ENCODE measurements at places on chromosomes 4 and X.
A peak's percentile ranks its signal among the peaks of the same experiment; 100 is the strongest.

DNA sequence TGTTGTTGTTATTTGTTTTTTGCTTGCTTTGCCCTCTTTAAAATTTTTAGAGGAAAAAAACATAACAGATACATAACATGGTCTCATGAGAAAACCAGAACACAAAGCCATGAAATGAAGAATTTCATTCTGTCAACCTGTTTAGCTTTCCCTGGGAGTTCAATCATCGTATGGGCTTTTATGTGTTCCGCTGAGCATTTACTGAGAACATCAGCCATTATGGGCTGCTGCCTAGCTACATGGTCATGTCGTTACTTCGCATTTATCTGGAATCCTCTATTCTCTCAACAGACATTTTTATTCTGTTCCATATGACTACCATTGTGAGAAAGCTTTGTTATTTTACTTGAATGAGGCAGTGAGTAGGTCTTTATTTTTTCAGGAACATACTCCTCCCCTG, 51.4 kb downstream of the NDST3 start:
- DNase-seq: no peak

DNA sequence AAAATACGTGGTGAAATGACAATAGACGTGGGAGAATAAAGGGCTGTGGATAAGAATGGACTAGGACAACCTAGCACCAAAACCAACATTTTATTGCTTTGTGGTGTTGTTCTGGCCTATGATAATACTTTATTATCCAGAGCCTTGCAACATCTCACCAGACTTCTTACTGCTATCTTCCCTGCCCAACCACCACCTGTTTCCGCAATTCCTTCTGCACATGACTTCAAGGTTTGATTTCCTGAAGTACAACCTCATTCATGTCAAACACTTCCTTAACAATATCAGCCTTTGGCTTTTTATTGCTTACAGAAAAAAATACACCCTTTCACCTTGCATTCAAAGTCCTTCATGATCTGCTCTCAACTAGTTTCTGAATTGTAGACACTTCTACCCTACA, 84.8 kb downstream of the RTL3 start:
- DNase-seq: no peak

DNA sequence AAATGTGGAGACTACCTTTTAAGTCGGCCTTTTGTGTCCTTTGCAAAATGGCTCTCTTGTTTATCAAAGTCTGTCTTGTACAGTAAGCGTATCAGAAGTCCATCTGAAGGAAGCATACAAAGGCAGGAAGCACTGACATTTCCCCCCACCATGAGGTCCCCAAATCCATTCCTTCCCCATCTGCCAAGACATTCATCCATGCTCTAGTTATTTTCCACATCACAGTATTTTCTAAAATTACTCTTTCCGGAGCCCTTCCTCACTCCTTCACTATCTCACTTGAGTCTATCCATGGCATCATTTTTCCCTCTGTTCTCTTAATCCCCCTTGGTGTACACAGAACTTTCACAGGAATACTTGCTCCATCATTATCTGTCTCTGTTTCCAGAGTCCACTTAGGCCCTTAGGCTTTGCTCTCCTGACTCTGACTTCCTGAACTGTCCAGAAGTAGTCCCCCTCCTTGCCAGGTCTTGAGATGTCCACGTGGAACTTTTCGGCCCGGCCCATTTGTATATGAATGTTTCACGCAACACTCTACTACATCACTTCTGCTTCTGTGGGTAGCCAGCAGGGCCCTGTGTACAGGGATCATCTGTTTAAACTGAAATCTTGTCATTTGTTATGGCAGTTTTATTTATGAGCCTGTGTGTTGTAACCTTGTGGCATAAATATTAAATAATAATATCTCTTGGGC, 2.1 kb downstream of the SEL1L3 start:
- DNase-seq: no peak

DNA sequence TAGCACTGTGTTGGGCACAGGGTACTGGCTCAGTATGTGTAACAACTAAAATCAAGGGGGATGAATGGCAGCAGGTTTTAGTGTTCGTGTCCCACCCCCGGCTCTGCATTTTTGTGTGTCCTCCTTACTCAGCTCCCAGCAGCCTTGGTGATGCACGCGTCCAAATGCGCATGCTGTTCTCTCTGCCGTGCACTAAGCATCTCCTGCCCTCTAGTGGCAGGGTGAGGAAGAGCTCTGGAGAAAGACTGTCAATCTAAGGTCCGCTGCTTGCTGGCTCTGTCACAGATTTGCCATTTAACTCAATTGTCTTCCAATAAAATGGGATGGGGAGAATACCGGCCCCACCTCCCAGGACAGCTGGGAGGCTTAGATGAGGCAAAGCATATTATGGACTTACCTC, 61.4 kb downstream of the WFS1 start:
- DNase-seq: peak; percentile 16

DNA sequence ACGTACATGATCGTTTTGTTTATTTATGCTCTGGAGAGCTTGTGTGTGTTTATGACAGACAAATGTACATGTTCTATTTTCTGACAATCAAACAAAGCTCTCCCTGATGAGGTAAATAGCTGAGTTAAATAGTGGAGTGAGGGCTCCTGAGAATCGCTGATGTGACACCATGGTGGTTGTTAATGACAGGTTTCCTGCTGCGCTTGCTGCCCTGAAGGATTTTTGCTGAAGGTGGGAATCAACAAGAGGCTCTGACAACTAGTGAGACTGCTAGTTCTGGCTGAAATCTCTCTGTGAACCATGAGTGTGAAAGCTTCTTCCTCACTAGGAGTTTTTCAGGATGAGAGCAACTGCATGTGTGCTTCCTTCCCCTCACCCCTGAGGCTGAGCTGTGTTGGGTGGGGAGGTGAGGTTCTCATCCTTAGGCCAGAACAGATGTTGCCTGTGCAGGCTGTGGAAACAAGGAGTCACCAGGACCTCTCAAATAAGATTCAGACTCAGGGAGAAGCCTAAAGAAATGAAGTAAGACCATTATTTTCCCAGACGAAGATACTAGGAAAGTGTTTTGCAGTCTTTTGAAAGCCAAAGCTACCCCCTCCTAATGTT, 173.4 kb upstream of the JADE1 start:
- no peak for DNase-seq

DNA sequence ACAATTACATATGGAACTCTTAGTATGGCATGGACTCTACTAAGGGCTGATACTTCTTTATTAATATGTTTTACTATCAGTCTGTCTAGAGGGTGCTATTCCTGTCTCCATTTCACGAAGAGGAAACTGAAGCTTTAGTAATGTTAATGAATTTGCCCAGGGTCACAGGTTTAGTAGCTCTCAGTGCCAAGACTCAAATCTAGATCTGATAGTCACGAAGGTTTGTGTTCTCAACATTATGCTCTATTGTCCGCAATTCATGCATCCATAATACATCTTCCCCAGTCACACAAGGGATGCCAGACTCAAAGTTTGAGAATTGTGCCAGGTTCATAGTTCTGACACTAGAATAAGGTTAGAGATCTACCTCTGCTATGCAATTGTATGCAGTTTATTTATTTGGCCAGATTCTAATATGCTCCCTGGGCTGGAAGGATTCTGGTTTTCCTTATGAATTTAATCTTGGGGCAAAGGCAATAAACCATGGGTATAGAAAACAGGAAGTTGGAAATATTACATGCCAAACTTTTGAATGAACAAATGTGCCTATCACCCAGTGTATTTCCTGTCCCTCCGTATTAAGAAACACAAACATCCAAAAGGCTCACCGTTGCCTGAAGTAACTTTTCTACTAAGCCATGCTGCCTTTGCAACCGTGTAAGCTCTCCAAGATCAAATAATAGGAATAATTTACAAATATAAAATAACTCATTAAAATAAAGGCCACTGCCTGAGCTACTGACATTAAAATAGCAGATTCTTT, 478.5 kb downstream of the INPP4B start:
- DNase-seq: no peak

GRCh38 chr4:165199286-165199685, 8.1 kb upstream of the KLHL2 start:
- no peak for DNase-seq

DNA sequence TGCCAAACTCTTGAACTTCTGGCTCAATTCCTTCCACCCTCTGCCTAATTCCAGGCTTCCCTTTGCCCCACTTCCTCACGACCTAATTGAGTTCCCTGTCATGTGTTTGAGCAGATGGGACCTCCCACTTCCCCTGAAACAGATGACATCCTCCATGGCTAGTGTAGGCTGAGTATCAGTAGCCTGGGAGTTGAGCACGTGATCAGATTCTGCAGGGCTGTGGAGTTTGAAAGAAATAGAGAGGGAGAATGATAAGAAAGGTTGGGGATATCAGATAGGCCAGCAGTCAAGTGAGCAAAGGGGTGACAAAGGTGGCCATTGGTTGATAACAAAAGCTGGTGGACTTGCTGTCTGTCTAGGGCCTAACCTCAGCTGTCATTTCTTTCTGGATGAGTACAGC, 18.8 kb upstream of the NWD2 start:
- no peak for DNase-seq

GRCh38 chr4:146916479-146917076, 29.1 kb downstream of the TTC29 start:
- no peak for DNase-seq

- no peak for DNase-seq
Measured at GRCh38 chr4:1502976-1503375, 96.7 kb upstream of the NKX1-1 start.

DNA sequence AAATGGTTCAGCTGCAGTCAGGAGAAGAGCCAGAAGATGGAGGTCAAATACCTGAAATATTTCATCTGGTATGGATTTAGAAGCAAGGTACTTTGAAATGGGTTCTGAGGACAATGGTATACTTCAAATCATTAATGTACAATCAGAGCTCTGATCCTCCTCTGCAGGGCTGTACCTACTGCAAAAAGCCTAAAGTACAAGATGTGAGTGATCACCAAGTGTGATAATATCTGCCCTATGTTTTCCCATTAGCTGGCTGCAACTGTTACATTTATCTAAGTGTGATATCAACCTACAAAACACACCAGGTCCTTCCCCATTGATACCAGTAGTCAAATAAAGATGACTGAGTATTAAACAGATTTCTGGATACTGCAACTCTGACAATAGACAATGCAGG, 25.1 kb downstream of the HDX start:
- no peak for DNase-seq

GRCh38 chr4:43238008-43238407, 345.5 kb downstream of the GRXCR1 start:
- no peak for DNase-seq

- DNase-seq: no peak
Measured at GRCh38 chr4:17665852-17666251, 51.4 kb downstream of the MED28 start.

DNA sequence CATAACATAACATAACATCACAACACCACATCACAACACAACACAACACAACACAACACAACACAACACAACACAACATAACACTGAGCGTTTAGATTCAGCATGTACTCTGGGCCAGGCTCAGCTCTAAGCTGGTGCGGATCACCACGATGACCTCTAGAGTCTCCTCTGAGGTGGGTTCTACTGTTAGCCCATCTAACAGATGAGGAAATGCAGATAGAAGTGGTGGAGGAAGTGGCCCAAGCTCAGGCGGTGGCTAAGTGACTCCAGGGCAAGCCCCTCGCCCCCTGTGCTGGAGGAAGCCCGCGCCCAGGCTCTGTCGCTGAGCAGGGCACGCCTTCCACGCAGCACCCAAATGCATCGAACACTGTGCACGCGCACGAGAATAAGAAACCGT, 45.3 kb upstream of the CDKN2AIP start:
- DNase-seq: no peak

DNA sequence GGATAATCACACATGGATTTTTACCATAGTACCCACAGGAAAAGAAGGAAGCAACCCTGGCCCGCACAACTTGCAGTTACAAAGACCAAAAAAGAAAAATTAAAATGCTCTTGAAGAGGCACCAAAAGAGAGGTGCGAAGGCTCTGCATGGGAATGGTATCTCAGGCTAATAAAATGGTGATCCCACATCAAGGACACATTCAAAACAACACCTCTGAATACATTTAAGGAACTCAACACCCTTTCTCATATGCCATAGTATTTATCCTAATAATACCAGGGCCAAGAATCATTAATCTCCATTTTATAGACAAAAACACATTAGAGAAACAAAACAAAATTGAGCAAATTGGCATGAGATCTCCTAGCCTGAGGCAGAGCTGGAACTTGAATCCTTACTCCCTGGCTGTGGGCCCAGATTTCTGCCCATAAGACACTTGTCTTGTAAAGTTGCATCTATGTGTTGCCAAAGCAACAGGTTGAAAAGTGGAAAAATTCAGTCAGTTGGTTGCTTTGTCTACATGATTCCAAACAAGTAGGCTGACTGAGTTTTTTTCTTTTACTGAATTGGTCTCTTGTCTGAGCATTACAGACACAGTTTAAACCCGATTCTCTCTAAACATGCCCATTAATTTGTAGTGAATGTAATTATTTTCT, 33.5 kb downstream of the GUCY2F start:
- DNase-seq: no peak

- DNase-seq: no peak
Measured at GRCh38 chr4:35461931-35462659, 782.2 kb downstream of the ARAP2 start.

DNA sequence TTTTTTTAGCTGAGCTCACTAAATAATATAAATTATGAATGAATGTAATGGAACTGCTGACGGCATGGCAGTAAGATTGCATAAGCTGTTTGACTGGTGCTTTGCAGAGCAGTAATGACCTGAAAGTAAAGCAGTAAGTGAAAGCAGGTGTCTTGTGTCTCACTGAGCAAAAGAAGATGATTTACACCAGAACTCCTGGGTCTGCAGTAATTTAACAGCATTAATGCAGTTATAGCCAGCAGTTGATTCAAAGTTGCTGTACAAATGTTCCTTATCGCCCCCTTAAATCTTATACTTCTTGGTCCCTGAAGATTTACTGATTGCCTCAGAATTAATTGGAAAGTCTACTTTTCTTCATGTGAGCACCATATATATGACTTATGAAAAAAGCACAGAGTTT, 187.7 kb downstream of the DCTD start:
- DNase-seq: no peak

DNA sequence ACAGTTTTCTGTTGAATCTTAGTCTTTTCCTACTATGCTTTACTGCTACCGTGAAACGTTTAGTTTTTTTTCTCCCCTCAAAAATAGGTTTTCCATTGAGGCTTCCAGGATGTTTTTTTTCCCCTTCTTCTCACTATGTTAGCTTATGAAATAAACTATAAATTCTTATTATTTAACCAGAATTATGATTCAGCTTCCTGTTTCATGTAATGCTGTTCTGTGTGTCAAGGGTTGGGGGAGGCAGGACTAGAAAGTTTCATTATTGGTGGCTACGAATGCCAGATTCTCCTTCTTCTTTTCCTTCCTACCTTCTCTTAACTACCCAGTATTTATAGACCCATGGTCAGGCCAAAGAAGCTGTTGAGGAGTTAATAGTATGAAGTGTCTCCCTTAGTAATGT, 11.8 kb downstream of the CLCN5 start:
- no peak for DNase-seq

- DNase-seq: no peak
Measured at GRCh38 chrX:69279234-69279633, 114.0 kb upstream of the PJA1 start.

DNA sequence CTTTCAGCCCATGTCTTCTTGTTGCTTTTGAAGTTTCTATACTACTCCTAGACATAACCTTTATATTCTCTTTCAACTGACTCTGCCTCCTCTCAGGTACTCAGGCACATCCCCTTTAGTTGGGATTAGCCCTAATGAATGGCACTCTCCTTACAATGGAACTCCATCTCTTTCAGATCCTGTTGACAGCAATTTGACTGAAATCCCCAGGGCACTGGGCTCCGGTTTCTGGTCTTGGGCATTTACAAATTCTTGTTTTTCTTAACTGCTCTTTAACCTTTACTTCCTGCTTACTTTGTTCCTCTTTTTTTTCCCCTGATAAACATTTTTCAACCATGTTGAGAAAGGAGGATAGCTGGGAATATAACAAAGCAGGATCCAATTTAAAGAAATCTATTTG, 68.9 kb downstream of the ENOX2 start:
- DNase-seq: no peak

- no peak for DNase-seq
Measured at GRCh38 chr4:1716065-1716945, 4.2 kb upstream of the SLBP start.

Data from stimulated activated CD4-positive, alpha-beta T cell treated with anti-CD3 and anti-CD28 coated beads, Interleukin-1b, Interleukin-23, amount 100 ng/mL, for 48 hours (primary cell).